ENCODE measurements at places on chromosomes 1 and 21.

DNA sequence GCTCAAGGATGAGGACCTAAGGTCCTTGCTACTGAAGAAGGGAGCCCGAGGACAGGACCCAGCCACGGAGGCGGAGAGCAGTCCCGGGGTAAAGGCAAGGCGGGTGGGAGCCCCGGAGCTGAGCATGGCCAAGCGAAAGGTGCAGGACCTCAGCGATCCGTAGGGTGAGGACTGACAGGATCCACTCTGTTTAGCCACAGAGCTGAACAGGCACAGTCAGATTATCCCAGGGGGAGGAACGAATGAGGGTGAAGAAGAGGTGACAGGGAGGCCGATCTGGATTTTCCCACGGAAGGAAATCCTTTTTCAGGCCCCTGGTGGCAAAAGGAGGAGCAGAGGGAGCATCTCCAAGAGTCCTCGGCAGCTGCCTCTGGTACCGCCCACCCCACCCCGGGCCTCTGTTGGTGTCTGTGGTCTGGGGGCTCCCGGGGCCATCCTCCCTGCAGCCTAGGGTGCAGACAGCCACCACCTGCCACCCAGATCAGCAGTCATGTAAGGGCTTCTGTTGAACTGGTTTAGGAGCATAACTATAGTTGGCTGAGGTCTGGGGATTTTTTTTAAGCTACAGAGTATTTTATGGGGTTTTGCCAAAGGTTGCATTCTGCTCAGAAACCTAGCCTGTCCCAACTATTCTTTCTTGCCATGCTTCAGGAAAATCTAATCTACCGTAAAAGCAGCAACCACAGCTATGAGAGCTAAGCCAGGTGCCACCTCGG is 32.3 kb upstream of the LBR start:
- no peak for DNase-seq

- DNase-seq: no peak
Observed at GRCh38 chr1:104592926-104593325, 843.2 kb downstream of the AMY1C start.

DNA sequence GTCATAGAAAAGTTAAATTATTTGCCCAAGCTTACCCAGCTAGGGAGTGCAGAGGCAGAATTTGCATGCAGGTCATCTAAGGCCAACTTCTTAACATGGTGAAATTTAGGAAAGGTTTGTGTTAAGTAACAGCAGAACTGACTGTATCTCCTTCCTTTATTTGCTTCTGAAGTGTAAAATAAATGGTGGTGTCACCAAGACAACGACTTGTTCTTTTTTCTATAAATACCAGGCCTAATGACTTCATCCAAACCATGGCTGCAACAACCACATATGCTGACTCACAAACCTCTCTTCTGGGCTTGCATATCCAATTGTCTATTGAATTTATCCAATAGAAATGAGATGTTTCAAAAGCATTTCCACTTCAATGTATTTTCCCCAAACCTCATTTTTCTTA is 19.1 kb downstream of the COL24A1 start:
- no peak for DNase-seq

DNA sequence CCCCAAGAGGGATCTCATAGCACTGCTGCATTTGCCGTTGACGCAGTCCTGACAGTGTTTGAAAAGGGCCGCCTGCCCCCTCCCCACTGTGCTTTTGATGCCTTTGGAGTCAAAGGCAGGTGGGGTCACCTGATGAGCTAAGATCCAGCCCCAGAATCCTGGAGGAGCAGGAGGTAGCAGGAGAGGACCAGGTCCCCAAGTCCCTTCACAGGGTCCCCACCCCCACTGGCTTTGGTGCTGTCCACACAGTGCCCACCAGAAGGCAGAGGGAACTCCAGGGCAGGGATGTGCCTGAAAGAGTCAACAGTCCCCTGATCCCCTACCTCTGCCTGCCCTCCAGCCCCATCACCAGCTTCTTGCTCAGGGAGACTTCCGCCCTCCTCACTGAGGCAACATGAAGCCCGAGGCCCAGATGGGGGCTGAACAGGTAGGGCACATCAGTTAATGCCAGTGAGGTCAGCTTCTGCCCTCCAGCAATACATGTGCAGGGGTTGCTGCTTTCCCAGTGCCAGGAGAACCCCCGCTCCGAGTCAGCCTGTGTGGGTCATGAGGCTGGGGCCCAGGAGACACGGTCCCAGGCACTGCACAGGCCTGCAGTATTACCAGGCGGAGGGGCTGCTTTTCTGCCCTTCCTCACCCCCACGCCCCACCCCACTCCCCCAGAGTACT is 8.8 kb upstream of the KCNC4 start:
- no peak for DNase-seq

DNA sequence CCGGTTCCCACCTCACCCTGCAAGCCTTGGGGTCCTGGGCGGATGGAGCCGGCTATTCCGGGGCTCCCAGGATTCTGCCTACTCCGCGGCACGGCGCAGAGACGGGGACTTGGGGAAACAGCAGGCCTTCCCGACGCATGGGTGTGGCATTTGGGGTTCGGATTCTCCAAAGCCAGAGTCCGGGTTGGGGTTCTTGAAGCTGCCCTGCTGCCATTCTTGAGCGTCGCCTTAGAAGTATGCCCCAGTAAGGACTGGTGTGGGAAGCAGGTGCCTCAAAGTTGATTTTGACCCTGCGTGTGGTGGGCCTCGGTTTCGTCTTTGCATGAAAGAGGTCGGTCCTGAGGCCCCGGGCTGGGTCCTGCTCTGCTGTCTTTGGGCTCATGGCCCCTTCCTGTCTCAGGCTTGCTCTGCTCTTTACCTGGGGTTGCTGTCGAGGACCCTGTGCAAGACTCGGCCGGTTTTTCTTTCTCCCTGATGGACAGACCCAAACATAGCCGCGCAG is 696 bp downstream of the GUK1 start:
- DNase-seq: no peak

- peak; percentile 75 for DNase-seq
Observed at GRCh38 chr1:170067253-170067819, 7.2 kb downstream of the KIFAP3 start.

All from K562 (cell line).